ENCODE measurements at places on chromosomes 2 and 18.
A peak's percentile ranks its signal among the peaks of the same experiment; 100 is the strongest.

DNA sequence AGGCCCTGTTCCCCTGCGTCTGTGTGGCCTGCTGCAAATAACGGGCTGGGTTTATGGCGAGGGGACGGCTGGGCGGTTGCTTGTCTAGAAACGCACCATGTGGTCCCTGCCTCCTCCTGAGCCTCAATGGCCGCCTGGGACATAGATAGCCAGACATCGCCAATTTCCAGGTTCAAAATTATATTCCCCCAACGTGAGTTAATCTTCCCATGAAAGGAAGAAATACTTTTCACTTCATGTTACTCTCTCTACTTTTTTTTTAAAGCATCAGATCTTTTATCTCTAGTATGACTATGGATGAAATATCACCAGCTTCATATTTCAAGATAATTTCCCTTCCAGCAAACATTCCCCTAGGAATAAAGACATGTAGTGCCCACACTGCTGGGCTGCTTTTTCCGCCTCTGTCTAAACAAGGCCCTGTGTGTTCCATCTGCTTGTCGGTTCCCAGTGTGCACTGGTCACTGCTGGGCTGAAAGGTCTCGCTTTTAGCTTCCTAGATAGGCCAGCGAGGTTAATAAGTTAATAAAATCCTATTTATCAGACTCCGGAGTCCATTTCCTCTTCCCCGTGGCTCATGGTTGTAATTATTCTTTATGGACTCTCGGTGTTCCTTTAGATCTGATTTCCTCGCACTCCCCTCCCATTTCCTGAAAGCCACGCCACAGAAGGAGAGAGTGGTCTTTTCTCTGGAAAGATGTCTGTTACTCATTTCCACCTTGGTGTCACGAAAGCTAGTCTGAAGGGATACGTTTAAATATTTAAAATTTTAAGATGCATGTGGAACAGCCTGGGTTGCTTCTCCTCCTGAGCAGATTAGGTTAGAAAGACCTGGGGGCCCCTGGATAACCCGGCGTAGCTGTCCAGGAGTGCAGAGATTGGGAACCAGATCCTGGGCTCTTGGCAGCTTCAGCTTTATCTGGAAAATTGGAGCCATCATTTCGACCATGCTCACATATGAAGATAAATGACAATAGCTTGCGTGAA is 196.6 kb upstream of the COPS8 start:
- DNase-seq, result no peak

DNA sequence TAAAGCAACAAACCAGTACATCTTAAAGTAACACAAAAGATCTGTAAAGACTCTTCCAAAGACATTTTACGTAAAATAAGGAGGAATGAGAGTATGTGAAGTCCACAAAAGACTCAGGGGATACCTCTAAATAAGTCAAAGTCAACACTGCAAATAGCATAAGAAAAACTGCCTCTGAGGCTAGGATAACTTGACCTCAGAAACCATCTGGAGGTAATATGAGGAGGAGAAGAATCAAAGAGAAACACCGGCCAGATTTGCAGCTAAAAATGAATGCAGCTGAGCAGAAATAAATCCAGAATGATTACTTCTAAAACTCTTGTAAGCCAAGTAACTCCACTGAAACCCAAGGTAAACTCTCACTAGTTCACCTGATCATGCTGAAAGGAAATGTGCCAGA is 52.2 kb upstream of the ERMN start:
- no peak for DNase-seq

DNA sequence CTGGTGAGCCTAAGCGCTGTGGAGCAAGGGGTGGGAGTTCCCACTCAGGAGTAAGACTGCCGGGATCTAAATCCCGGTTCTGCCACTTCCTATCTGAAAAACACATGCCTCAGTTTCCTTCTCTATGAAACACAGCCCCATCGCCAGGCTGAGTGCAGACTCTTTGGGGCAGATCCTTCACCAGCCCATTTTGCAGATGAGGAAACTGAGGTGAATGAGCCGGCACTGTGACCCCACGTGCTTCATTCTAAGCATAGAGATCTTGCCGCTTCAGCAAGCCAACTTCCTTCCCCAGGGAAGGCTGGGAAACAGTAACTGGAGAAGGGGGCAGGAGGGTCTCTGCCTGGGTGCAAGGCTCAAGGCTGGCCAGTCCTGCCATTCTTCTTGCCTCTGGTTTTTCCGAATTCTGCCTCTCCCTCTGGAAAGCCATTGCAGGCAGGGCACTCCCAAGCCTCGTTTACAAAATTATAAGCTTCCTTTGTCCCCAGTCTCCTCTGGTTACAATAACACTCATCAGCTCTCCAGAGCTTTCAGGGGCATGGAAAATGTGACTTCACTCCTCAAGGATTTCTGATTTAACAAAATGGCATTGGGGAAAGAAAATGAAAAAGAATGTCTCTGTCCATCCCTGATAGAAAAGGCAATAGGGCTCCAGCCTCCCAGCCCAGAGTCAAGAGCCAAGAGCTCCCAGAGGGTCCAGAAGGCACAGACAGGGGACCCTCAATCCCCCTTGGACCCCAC is 249.2 kb downstream of the TNS1 start:
- no peak for DNase-seq

DNA sequence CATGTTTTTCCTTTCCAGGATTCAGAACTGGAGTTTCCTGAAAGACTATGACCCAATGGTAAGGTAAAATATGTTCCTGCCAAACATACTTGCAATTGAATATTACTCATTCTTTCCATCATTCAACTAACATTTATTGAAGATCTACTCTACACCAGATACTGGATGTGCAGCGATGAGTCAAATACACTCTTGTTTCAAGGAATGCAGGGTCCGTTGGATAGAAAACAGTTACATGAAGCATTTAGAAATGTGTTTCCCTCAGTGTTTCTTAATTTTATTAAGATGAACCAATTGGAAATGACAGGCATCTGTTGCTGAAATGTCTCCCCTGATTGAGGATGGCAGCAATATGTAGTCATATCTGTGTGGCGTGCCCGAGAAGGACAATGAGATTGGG is 14.8 kb upstream of the SLC66A3 start:
- DNase-seq, result no peak

DNA sequence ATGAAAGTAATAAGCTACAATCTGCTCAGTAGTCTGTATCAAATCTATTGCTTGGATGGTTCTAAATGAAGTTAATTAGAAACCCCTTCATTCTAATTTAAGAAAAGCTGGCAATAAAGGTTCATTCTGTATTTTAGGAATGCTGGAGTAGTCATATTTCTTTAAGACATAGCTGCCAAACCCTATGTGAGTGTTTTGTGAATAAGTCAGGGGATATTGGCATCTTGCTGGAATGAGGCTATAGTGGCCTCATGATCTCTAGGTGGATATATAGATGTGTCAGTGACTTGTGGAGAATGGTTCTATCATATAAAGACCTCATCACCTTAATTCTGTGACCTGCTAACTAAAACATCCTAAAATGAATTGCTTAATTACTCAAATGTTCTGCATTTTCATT is 196.3 kb downstream of the PDE1A start:
- no peak for DNase-seq

GRCh38 chr2:54866868-54867267 is 143.4 kb downstream of the EML6 start:
- peak; percentile 9 for DNase-seq

- DNase-seq, result no peak
These were observed 100.3 kb downstream of the DPP10 start for GRCh38 chr2:114542695-114543094.

DNA sequence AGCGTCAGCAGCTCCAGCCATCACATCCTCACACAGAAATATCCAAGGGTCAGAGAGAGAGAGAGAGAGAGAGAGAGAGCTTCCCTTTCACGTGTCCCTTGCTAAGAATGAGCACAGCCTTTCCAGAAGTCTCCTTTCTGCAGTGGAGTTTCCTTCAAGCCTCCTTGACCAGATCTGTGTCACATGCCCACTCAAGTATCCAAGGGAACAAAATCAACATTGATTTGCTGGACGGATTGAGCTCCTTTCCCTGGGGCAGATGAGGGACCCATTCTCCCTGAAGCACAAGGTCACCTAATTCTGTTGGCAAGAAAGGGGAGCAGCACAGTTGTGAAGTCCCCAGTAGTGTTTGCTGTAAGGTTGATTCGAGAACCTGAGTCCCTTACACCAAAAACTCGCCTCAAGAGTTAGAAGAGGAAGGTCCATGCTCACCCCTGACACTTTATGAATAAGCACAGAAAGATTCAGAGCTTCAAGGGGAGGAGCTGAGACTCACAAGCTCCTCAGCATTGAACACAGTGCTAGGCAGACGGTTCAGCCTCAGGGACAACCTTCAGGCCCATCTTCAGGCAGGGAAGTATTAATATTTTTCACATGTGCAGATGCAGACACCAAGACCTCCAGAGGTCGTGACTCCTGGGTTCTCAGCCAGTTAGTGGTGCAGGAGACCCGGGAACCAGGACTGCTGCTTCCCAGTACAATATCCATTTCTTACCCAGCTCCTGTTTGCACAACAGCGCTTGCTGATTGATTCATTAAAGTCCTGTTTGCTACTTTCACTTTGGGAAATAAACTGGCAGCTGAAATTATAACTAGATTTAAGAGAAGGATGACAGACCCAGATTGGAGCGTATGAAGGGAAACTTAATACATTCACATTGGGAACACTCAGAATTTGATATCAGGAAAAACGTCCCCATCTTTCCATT is 38.2 kb upstream of the MARCO start:
- DNase-seq, result no peak

GRCh38 chr18:24014062-24014985 is at the start of gene TTC39C:
Gene TTC39C, plus strand, starts transcription at chr18:24014754. Its CDS starts 118 bp downstream, at chr18:24014872.
- DNase-seq, result peak; percentile 89

- no peak for DNase-seq
These were observed 153.3 kb upstream of the KYNU start for GRCh38 chr2:142724186-142724585.

DNA sequence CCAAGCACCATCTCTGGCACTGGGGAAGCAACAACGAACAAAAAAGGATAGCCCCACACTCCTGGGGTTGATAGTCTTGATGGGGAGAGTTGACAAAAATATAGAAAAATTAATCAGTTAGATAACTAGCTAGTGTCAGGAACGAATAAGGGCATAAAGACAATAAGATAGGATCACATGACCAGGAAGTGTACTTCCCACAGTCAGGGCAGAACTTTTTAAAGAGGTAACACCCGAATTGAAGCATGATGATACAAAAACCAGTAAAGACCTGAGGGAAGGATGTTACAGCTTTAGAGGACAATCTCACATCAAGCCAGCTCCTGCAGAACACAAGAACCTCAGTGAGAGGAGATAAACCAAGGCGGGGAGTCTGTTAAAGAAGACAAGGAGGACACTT is 295.4 kb upstream of the CRIM1 start:
- DNase-seq, result no peak

- DNase-seq, result no peak
These were observed 52.3 kb downstream of the PARD6G start for GRCh38 chr18:80194874-80195570.

DNA sequence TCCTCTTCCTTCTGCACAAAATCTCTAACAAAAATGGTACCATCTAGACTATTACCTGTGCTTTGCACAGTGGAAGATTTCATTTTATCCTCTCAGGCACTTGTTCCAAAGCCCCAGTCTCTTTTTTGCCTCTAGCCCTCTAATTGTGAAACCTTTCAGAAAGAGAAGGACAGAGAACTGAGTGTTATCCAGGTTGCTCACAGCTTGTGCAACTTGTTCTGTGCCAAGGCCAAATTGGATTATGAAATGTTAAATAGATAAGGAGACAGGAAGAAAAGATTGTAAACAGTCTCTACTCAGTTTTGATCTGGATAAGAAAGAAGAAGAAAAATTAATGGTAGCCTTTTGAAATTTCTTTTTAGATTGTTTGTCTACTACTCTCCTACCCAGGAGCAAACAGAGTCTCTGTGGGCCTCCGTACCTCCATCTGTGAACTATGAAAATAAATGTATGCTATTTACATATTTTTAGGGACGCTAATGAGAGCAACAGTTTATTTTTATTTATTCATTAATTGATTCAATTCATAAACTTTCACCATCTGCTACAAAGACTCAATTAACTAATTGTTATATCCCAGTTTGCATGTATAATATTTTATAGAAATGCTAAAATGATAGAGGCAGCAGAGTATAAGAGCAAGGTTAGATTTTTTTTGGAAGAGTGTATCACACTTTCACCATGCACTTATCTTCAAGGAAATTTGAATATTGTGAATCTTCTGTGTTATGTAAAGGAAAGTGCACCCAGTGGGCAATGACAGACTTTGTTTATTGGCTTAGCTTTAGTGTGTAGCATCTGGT is 339.0 kb upstream of the ETAA1 start:
- DNase-seq, result no peak

DNA sequence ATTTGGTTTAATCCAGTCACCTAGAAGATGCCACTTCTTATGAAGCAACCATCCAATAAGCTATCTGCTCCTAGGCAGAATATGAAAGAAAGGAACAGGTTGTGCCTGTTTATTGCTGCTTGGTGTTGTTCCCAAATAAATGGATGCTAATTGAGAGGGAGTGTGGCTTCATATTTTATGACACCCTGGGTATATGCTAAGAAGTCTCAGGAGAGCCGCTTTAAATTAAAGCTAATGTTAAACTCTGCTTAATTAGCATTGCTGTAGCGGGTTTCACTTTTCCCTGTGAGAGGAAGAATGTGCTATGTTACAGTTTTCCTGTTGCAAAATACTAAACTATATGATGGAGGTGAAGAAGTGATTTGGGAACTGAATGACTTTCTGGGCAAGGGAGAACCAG is 48.7 kb upstream of the TANK start:
- no peak for DNase-seq

GRCh38 chr18:41948544-41949110 is 6.4 kb upstream of the PIK3C3 start:
- no peak for DNase-seq

DNA sequence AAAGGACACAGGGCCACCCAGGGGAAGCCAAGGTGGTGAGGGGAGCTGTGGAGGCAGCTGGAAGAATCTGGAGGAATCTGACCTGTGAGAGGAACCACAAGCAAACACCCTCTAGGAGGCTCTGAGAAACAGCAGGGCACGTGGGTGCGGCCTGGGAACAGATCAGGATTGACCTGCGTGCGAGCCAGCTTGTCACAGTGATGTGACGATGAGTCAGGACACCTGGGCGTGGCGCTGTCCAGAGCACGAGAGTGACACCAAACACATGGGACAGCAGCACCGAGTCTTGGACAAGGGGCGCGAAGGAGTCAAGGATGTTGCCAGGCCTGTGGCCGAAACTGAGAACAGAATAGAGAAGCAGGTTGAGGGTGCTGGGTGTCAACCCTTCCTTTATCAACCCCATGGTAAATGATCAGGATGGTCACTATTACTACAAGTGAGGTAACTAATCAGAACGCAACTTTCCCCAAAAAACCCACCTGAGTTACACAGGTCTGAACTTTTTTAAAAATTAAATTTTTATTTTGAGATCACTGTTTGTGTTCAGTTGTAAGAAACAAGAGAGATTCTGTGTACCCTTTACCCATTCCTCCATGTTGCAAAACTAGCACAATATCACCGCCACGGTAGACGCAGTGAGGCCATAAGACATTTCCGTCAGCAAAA is 637 bp upstream of the SFT2D3 start:
- no peak for DNase-seq
